ENCODE measurements at places on chromosomes 11 and 22. TPM values are rescaled to one million over a fixed set of nuclear protein-coding genes. Genes with fewer than 3 reads are reported as not detected.

The SLC36A4 gene
- polyA plus RNA-seq: 8.9 TPM

The KCTD14 gene
- polyA plus RNA-seq: 0.52 TPM

The TESMIN gene
- 1.9 TPM for polyA plus RNA-seq

The OR8G5 gene
- polyA plus RNA-seq: not detected

The OR8B4 gene
- polyA plus RNA-seq: not detected

The RFPL3 gene
- polyA plus RNA-seq: not detected

The BEST1 gene
- polyA plus RNA-seq: 2.4 TPM

The RFPL2 gene
- not detected for polyA plus RNA-seq

GRCh38 chr22:17371448-17371847 lies 2.2 kb downstream of the CECR2 start:
- no peak for DNase-seq

DNA sequence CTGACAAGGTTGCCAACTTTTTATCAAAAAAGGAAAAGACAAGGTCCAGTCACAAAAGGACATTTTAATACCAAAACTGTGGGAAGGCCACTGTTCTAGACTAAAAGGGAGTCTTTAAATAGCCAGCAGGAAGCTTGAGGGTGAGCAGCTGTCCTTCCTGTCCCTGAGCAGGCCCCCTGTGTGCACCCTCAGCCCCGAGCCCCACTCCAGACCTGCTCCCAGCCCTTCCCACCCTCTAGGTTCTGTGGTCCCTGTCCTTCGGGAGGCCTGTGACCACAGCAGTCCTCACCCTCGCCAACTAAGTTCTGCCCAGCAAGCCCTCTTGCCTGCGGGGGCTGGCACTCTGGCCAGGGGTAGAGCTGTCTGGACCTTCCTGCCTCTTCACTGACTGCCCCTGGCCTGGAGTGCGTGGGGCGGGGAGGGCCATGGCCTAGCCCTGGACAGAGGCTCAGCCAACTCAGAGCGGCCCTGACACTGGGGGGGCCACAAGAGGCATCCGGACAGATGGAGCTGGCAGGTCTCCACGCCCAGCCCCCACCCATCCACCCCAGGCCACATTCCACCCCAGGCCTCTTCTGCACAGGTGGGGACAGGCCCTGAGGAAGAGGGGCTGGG lies 1.6 kb upstream of the PLXNB2 start:
- DNase-seq: no peak

DNA sequence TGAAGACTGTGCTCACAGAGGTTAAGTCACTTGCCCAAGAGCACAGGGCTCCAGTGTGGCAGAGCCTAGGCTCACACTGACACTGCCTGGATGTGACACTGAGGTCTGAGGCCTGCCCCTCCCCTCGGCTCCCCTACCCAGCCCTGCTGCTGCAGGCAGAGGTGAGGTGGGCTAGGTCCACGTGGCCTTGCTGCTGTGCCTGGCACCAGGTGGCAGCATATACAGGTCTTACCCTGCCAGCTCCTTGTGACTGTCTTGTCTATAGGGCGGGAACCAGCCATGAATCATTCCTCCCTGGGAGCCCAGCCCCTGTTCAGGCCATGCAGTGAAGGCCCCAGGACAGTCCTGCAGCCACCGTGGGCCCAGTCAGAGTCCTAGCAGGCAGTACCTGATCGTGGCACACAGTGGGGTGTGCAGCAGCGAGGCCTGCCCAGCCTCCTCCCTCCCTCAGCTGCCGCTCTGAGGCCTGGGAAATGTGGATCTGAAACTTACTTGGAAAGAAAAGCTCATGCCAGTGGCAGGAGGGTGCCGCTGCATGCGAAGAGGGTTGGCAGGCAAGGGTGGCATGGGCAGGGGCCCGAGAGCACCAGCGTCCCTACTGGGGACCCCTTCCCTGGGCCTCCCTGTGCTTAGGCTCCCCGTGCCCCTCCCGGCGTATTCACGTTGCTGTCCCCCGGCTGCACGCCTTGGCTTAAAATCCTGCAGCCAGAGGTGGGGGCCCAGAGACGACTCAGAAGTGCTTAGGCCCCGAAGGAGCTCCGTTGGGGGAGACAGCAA lies 1.2 kb upstream of the CERK start:
- no peak for DNase-seq

GRCh38 chr11:121321614-121322243 lies 29.2 kb downstream of the SC5D start:
- DNase-seq: no peak

- no peak for DNase-seq
These were observed 626 bp upstream of the F2 start for GRCh38 chr11:46718155-46719019.

DNA sequence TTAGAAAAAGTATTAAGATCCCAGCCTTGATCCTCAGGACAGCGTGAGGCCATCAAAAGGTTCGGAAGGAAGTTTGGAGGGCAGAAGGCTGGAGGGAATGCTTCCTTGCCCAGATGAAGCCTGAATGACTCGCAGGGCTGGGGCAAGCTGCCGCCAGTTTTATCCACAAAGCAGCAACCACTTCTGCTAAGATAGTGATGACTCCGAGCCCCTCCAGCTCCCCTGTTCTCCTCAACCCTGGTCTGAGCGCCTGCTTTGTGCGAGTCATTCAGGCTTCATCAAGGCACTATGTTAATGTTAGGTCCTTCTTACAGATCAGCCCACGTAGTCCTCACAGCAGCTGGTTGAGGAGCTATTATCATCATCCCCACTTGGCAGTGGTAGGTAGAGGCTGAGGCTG lies 158.8 kb downstream of the COMMD9 start:
- no peak for DNase-seq

DNA sequence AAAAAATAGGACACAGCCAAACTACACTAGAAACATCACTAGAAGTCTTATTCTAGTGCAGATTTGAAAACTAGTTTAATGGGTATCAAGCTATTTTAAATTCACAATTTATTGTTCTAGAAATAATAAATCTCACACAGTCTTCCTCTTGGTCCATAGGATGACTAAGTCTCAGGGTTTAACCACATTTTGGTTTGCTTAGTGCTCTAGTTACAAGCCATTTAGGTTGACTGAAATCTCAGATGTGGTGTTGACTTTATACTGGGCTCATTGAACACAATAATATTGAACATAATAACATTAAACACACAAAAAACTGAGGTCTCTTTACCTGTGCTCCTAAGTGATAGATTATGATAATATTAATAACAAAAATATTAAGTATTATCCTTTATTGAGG lies 760.3 kb upstream of the CCDC179 start:
- no peak for DNase-seq

GRCh38 chr22:25437414-25438160 lies 126.9 kb upstream of the GRK3 start:
- DNase-seq: no peak

- no peak for DNase-seq
These were observed 472.3 kb downstream of the FAM181B start for GRCh38 chr11:82261367-82261766.

GRCh38 chr11:10107497-10107896 lies 186.5 kb downstream of the SBF2 start:
- no peak for DNase-seq

GRCh38 chr22:26106412-26106811 lies 62.9 kb upstream of the SEZ6L start:
- DNase-seq: no peak
